ENCODE measurements at places on chromosomes 7 and 10. TPM values are rescaled to one million over a fixed set of nuclear protein-coding genes. Genes with fewer than 3 reads are reported as not detected.

Gene PSMC2
- total RNA-seq, result 193 TPM

Gene MGAM2
- total RNA-seq, result not detected

Gene PRSS37
- total RNA-seq, result not detected

Gene SPOCK2
- total RNA-seq, result 0.52 TPM

Gene RBM20
- 1.1 TPM for total RNA-seq

Gene SH2D4B
- not detected for total RNA-seq

Gene DNAJC12
- total RNA-seq, result 55.6 TPM

Gene DYDC2
- not detected for total RNA-seq

Gene TFR2
- total RNA-seq, result 2.6 TPM

Gene HOXA1
- total RNA-seq, result 3.6 TPM

Gene TLX1
- total RNA-seq, result not detected

Gene RBAK
- 7.1 TPM for total RNA-seq

Gene NEUROD6
- total RNA-seq, result not detected

Gene PSD
- 0.72 TPM for total RNA-seq

Gene C10orf67
- 0.06 TPM for total RNA-seq

Gene NME8
- not detected for total RNA-seq

Gene METTL2B
- total RNA-seq, result 25.0 TPM

Gene C10orf95
- total RNA-seq, result 0.14 TPM

Gene INHBA
- total RNA-seq, result 0.78 TPM

Gene C10orf62
- not detected for total RNA-seq

Gene ZMYND11
- total RNA-seq, result 38.7 TPM

Gene WDR37
- total RNA-seq, result 7.9 TPM

Gene DIP2C
- total RNA-seq, result 7.6 TPM

Gene RTKN2
- total RNA-seq, result 0.84 TPM

Gene FOXP2
- total RNA-seq, result not detected

Gene WAPL
- 17.3 TPM for total RNA-seq

Gene LIPM
- total RNA-seq, result not detected

Gene RHOBTB1
- 7.0 TPM for total RNA-seq

Gene CDK14
- 0.37 TPM for total RNA-seq

Gene GPRIN2
- total RNA-seq, result 24.9 TPM

Gene ANXA8L1
- 87.4 TPM for total RNA-seq

Gene C10orf90
- total RNA-seq, result 2.7 TPM

Gene CUEDC2
- total RNA-seq, result 63.2 TPM

Gene EGFR
- 105 TPM for total RNA-seq

Gene HDAC9
- total RNA-seq, result 0.29 TPM

Gene CALML3
- not detected for total RNA-seq

Gene GRID2IP
- not detected for total RNA-seq

Gene PPP1R17
- total RNA-seq, result not detected

Gene ADARB2
- not detected for total RNA-seq

Gene HOXA7
- 4.9 TPM for total RNA-seq

Gene CNOT4
- total RNA-seq, result 11.0 TPM

Gene FRMPD2
- not detected for total RNA-seq

Gene RUFY2
- total RNA-seq, result 8.9 TPM

Gene SPRN
- 0.16 TPM for total RNA-seq

Gene ATRNL1
- 0.25 TPM for total RNA-seq

Gene COMTD1
- 46.1 TPM for total RNA-seq

Gene IDI1
- total RNA-seq, result 27.4 TPM

Gene FAM131B
- 0.36 TPM for total RNA-seq

Gene NUDT13
- 3.0 TPM for total RNA-seq

Gene ASZ1
- total RNA-seq, result not detected

Gene OR2A42
- not detected for total RNA-seq

Gene PNLIP
- total RNA-seq, result not detected

Gene OR2A1
- total RNA-seq, result not detected

Gene C1GALT1
- 30.5 TPM for total RNA-seq

Gene NAT16
- 0.17 TPM for total RNA-seq

Gene PLAU
- total RNA-seq, result 163 TPM

Gene CNNM1
- total RNA-seq, result 19.0 TPM

Gene FAM13C
- 0.28 TPM for total RNA-seq

All from A549 treated with DMSO at 1 μM for 4 hours (cell line).